ENCODE measurements at places on chromosomes 5 and 9.
A peak's percentile ranks its signal among the peaks of the same experiment; 100 is the strongest.

- no peak for DNase-seq
These were observed 336.8 kb downstream of the GLIS3 start for GRCh38 chr9:3962971-3963642.

- DNase-seq, result no peak
These were observed 51.9 kb upstream of the PIP5K1B start for GRCh38 chr9:68653141-68653595.

- DNase-seq, result no peak
These were observed 41.3 kb downstream of the PPARGC1B start for GRCh38 chr5:149771216-149771980.

DNA sequence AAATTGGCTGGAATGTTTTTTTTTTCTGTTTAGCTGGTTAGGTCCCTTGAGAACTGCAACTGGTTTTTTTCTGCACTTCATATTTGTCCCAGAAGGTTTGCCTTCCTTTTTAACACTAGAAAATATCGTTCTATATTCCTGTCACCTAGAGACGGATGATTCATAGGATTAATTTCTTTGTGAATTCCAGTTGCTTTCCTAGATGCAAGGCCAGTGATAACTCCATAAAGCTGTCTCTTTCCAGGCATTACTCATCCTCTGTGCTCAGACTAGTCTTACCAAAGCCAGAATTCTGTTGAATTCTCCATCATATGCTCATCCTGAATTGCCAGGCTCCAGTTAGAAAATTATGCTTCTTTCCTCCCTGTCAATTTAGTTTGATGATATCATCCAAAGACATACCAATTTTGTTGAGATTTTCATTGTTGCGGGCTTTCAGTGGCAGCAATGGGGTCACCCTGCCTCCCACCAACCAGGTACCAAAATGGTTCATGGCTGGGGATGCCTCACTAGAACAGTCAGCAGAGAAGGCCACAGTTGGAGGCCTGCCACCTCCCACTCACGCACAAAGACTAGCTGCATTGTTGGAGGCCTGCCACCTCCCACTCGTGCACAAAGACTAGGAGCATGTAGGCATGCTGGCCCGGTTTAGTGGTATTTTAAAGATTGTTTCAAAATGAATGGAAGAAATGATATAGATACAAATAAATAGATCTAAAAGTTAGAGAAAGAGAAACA is 8.5 kb downstream of the BAAT start:
- DNase-seq, result no peak

GRCh38 chr9:93965830-93966577 is 10.8 kb upstream of the BARX1 start:
- peak; percentile 18 for DNase-seq

DNA sequence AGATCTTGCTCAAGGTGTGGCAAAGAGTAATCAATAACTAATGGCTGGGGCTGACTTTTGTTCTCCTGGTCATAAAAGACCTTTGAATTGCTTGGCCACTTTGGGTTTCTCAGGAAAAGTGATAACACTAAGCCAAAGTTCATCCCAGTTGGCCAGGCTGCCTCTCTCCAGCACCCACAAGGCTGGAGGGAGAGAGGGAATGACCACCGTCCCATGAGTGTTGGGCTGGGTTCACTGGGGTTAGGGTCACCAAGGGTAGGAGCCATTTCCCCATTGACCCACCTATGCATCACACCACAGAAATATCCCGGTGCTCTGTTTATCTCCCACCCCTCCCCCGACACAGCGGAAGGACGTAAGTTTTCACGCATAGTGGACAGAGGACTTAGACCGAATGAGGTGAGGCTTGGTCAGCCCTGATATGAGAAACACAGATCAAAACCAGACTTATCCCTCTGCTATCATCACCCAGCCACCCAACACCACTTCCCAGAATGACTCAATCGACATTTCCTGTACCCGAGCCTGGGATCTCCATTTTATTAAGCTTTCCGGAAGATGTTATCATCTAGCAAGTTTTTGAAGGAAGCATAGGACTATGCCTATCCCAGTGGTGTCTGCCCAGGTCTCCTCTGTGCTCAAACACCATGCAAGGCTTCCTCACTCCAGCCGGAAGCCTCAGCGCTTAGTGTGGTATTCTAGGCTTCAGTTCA is 27.0 kb upstream of the PPARGC1B start:
- peak; percentile 46 for DNase-seq

- no peak for DNase-seq
These were observed 114.0 kb downstream of the ADAMTSL1 start for GRCh38 chr9:18588002-18588401.

GRCh38 chr5:9582406-9582805 is 36.5 kb upstream of the SEMA5A start:
- no peak for DNase-seq

- peak; percentile 48 for DNase-seq
These were observed at the start of gene EFNA5 for GRCh38 chr5:107670932-107671741. Gene EFNA5, minus strand, starts transcription at chr5:107670937.

GRCh38 chr5:135320718-135321484 is 78.1 kb downstream of the MACROH2A1 start:
- no peak for DNase-seq

- DNase-seq, result no peak
These were observed 8.5 kb downstream of the CEP72 start for GRCh38 chr5:620586-621180.

DNA sequence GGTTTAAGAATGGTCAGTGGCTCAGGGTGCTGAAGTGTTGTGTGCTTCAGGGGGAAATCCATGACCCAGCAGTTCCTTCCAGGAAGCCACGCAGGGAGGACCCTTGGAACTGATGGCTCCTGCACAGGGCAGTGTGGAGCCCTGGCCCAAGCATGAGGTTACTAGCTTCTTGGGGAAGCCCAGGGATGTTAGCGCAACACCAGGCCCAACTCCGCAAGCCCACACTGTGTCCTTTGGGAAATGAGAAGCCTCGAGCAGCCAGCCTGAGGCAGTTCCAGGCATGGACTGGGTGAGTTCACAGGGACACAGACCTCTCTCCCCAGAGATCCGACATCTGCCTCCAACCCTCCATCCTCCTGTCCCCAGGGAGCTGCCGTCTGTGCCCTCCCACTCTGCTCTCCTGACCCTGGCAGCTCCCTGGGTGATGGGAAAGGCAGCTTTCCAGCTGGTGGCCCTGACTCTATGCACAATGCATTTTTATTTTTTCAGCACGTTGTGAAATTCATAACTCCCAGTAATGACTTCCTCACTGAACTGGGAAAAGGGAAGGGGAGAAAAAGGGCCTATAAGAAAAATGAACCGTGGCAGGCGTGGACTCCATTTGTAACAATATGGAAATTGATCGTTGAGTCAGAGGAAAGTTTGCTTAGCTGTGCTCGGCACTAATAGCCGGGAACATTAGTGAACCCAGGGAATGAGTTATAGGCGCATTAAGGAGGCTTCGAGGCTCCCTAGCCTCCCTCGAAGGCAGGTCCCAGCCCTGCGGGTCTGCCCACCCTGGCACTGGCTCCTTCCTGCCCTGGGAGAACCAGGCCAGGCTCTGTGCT is 34.1 kb downstream of the LMX1B start:
- no peak for DNase-seq

GRCh38 chr9:4375424-4376200 is 75.7 kb upstream of the GLIS3 start:
- peak; percentile 95 for DNase-seq

- no peak for DNase-seq
These were observed 818 bp upstream of the OBP2A start for GRCh38 chr9:135544981-135545635.

DNA sequence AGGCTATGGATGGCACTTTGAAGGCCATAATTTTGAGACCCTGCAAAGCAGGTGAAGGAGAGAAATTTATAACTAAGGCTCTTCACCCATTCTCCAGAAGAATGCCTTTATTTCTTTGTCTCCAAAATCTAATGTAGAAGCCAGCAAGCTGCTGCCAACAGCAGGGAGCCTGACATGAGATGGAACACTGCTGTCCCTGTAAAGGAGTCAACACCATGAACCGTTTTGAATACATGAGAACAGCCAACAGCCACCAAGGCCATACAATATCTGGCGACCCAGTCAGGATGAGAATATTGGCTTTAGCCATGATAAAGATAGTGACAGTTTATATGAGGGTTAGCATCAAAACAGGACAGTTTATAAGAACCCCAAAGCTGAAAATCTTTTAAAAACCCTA is 121.2 kb upstream of the LIFR start:
- no peak for DNase-seq

DNA sequence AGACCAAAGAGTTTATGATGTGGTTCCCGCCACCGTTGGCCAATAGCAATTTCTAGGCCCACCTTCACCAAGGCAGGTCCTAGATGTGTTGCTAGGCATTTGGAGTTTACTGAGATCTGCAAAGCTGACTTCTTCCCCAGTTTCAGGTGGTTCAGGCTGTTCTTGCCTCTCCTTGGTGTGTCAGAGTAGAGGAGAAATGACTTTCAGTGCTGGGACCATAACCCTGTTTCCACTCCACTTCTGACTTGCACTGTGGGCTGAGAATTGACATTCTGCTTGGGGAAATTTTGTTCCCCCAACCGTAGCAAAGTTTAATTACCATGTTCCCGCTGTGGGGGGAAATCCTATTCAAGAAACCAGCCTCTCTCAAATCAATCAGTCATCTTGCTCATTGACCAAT is 128.0 kb upstream of the GABRP start:
- no peak for DNase-seq

DNA sequence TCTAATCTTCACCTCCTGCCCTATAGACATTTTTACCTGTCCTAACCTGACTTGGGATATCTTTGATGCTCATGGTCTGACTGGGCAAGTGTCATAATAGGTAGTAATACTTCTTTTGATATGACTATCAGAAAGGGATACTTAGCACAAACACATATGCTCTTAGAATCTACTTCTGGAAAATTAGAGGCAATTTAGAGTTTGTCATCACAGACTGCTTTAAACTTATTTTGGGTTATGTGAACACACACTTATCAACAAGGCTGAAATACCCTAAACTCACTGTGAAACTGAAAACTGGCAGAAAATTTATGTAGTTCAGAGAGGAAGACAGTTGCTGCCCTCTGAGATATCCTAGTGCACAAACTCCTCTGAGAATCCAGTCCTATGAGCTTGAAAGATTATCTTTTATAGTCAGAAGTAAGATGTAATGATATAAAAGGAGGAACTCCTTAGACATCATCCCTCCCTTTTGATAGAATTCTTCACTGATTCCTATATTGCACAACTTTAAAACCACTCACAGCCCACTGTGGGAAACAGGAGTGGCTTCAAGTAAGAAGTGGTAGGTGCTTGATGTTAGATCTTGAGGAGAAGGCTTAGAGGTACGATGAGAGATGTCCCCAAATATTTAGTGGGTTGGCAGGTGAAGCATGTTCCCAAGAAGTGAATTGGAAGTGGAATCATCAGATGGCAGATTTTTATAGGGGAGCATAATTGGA is 273.3 kb downstream of the MAN2A1 start:
- DNase-seq, result peak; percentile 89
